Cortex of kidney (tissue), 1 donor: ENCODE measurements at places on chromosomes 2 and 18.

DNA sequence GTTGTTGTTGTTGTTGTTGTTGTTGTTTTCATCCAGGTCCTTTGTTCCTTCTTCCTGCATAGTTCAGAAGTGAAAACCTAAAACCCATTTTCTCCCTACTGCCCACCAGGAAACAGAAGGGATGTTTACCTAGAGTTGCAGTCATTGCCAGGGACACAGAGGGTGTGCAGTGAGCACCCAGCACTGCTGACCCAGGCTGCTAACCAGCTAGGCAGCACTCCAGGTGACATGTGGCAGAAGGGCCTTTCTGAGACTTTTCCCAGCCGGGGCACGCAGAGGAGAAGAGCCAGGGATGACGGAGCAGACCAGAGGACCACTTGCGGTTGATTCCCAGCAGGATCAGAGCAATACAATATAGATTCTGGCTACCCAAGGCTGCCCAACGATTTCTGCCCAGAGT, 286.3 kb downstream of the BCL11A start:
- no peak for DNase-seq

GRCh38 chr2:36915627-36916026, 50.7 kb downstream of the STRN start:
- no peak for DNase-seq

GRCh38 chr2:17206771-17207170, 311.5 kb downstream of the RAD51AP2 start:
- DNase-seq: no peak

DNA sequence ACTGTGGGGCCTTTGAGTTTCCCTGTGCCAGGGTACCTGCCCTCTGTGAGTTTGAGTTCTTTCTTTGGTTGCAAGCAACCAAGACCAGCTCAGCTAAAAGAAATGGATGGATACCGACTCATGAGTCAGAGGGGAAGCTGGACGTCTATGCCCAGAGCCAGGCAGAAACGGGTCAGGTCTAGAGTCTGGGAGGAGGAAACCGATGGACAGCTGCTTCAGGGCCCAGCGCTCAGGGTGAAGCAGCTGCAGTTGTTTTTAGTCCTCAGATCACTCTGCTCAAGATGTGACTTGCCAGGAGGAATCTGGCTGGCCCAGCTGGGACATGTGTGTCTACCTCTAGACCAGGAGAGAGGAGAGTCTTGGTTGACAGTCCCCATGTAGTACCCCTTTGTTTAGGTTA, 10.1 kb upstream of the TYMS start:
- DNase-seq: no peak

- no peak for DNase-seq
These were observed 583 bp downstream of the HIBCH start for GRCh38 chr2:190318931-190319554.

GRCh38 chr18:74146756-74147155, 878 bp downstream of the FBXO15 start:
- no peak for DNase-seq

DNA sequence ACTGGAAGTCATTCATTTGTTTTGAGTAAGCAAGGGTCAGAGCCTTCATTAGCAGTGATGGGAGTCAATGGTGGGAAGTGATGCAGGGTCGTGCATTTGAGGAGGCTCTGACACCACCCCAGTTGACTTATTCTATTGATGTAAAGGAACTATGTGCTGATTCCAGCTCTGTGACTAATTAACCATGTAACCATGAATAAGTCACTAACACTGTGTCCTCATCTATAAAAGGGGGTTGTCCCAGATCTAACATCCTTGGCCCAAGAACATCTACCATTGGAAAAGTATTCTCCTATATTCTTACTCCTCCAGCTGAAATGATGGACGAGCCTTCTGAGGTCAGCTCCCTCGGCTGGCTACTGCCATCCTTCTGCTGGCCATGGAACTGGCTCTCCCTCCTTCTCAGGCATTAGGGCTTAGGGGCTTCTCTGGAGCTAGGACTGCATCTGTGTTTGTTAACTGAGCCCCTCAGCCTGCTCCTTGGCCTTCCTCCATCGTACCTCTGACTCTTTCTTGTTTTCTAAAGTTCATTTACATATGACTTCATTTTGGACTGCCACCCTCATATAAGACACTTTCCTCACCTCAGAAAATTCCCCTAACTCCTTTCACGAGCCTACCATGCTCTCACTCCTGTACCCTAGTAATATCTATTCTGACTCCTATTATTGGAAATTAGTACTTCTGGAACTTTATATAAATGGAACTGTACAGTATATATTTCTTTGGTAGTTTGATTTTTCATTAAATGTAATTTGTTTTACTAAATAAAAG, 115.5 kb downstream of the KCTD1 start:
- DNase-seq: no peak

GRCh38 chr2:100976645-100977391, 25.3 kb upstream of the RPL31 start:
- no peak for DNase-seq

- no peak for DNase-seq
These were observed 58.1 kb upstream of the SDC1 start for GRCh38 chr2:20282916-20283592.
